Aorta (tissue), 5 donors: ENCODE measurements at places on chromosomes 12 and 14. TPM values are rescaled to one million over a fixed set of nuclear protein-coding genes. Genes with fewer than 3 reads are reported as not detected.

DNA sequence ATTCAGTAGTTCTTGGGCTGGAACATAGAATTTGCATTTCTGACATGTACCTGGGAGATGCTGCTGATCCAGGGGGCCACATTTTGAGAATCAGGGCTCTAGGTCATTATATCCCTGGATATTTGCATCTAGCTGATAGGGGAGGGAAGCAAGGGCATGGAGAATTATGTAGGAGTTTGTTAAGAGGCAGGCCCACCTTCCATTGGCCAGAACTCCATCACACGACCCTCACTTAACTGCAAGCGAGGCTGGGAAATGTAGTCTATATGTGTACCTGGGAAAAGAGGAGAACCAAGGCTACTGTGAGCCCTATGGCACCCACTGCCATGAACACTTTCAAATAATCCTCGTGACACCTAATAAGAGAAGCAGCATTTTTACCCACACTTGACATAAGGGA, 657.6 kb downstream of the MED13L start:
- no peak for DNase-seq

GRCh38 chr12:92961949-92962348, 32.9 kb upstream of the EEA1 start:
- no peak for DNase-seq

DNA sequence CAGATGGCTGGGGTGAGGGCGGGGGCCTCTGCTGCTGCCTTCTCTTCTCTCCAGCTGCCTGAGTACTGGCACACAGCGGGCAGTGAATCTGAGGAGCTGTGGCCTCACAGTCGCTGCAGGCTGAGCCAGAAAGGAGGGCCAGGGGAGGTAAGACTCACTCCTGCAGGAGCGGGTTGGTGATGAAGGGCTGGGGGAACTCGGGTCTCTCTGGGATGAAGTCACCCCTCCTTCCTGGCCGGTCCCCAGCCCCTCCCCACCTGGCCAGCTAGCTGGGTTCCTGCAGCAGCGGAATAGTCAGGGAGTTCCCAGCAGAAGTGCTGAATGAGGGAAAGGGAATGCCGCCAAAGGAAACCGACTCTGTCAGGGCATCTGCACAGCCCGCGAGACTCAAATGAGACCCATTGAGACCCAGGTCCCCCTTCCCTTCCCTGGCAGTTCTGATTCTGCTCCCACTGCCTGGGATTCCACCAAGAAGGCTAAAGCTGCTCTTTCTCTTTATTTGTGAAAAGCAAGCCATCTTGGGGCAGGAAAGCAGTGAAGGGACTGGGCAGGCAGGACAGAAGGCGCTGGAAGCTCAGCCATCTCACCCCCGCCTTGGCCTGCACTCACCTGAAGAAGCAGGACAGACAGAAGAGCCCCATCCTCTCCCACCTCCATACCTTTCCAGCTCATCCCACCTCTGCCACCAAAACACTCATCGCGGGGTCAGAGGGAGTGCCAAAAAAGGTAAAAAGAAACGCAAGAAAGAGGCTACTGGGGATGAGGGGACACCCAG, 5.3 kb downstream of the NGB start:
- no peak for DNase-seq

DNA sequence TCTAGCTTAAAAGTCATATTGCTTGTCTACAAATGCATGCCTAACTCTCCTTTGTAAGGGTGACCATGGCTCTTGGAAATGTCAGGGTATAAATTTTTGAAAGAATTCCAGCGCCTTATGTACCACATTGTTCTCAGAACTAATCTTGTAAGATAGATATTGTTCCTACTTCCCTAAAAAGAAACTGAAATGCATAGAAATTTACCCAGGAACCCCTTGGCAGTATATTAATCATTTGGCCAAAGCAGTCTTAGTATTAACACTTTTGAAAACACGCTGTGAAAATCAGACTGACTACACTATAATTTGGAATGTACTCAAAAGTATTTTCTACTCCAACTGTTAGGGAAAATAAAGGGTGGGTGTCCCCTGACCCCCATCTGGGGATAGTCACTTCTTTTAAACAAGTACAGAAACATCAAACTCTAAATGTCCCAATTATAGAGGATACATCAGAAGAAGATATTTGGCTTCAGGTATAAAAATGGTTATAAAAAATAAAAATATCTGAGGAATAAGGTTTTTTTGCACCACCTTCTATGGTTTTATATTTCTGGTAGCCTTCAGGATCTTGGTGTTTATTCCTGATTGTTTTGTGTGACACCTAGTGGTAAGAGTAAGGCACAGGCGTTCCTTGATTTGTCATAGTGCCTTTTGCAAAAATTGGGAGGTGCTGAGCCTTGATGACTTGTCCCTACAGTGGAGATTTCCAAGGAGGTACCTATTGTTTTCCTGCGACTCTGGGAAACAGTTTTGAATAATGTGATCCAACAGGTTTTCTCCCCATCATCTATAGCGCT, 2.2 kb upstream of the NFKBIA start:
- DNase-seq, result no peak

GRCh38 chr14:61582815-61583214, 112.5 kb upstream of the HIF1A start:
- DNase-seq, result no peak

- DNase-seq, result no peak
These were observed 259.2 kb downstream of the CPNE8 start for GRCh38 chr12:38646146-38646545.

GRCh38 chr12:11701433-11701832, 52.0 kb downstream of the ETV6 start:
- DNase-seq, result no peak

DNA sequence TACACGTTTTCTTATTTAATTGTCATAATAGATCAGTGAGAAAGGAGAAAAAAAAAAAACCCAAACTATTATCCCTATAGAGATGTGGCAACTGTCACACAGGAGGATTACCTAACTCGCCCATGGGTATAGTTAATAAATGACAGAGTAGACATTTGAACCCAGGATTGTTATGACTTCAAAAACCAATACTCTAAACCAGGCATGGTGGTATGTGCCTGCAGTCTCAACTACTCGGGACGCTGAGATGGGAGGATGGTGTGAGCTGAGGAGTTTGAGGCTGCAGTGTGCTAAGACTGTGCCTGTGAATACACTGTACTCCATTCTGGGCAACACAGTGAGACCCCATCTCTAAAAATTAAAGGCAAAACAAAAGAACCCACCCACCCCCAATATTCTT, 114.5 kb downstream of the DENND5B start:
- DNase-seq, result no peak

GRCh38 chr12:108173160-108173559, 44.1 kb downstream of the WSCD2 start:
- DNase-seq, result no peak

The BCL2L14 gene
- not detected for total RNA-seq

The CIDEB gene
- total RNA-seq, result 12.2 TPM

The PLEKHG7 gene
- not detected for total RNA-seq

The TMEM30B gene
- total RNA-seq, result 81.7 TPM

The IL31 gene
- total RNA-seq, result not detected

The BLOC1S1 gene
- 87.3 TPM for total RNA-seq

The VIPAS39 gene
- 17.0 TPM for total RNA-seq

The REP15 gene
- 4.3 TPM for total RNA-seq
